ENCODE measurements at places on chromosomes 3 and 15.
A peak's percentile ranks its signal among the peaks of the same experiment; 100 is the strongest.

GRCh38 chr3:39127908-39128304 is 20.4 kb downstream of the TTC21A start:
- DNase-seq, result no peak

- DNase-seq, result no peak
Observed at GRCh38 chr3:3618623-3619022, 180.6 kb upstream of the LRRN1 start.

DNA sequence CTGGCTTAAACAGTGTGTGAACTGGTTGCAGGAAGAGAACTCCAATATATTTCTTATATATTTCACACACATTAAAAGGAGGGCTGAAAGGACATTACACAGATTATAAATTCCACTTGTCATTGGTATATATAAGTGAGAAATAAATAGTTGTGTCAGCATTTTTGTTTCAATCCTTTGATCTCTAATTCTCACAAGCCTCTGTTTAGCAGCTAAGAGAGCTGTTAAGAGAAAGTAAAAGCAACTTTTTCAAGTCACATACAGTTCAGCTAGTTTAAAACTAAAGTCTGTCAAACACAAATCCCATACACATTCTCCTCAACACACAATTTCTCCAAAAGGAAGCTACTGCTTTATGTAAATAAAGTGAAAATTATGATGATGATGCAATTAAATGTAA is 70.5 kb upstream of the CCDC39 start:
- DNase-seq, result no peak

DNA sequence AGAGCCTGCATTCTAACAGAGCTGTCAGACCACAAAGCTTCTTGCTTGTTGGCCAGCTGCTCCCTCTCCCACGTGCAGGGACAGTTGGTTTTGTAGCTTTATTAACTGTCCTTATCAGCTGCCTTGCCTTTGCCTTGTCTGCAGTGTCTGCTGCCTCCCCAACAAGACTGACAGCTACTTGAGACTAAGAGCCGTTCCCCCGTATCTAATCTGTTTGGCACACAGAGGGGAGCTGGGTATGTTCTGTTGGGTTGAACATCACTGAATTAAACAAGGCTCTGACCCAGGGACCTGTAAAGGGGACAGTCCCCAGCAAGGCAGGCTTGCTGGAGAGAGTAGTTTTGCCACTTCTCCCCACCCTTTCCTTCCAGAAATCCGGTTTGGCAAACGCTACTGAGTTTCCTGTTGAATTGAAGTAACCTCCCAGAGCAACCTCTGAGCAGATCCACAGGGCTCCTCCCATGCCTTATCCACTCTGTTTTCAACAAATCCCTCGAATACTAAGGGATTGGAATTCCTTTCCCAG is 116.1 kb downstream of the ANP32A start:
- DNase-seq, result no peak

- no peak for DNase-seq
Observed at GRCh38 chr3:98573181-98573728, 20.2 kb downstream of the CPOX start.

GRCh38 chr3:28308196-28308595 is 40.3 kb upstream of the ZCWPW2 start:
- no peak for DNase-seq

DNA sequence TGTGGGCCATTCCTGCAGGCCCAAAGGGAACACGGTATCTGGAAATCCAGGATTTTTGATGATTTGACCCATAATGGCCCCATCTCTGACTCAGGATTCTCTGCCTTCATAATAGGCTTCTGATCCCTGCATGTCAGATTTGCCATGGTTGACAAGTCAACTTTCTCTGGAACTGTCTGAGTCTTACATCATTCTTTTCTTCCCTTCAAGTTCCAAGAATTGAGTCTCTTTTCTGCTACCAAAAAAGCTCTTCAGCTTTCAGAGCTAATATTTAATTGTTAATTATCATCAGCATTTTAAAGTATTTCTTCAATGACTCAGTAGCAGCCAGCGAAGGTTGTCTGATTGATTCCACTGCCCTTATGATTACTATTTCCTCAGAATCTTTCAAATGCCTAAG is 244.4 kb upstream of the COL8A1 start:
- no peak for DNase-seq

DNA sequence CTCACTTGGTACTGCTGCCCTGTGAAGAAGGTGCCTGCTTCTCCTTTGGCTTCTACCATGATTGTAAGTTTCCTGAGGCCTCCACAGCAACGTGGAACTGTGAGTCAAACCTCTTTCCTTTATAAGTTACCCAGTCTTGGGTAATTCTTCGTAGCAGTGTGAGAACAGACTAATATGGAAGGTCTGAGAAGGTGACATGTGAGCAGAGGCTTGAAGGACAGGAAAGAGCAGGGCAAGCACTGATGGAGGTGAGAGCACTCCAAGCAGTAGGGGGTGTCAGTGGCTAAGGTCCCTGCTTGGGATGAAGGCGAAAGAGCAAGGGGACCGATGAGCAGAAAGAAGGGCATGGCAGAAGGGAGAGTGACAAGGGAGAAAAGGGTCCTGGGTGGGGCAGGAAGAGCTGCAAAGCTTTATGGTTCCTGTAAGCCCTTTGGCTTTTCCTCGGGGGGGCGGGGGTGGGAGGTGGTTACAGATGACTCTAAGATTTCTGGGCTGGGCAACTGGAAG is 3.5 kb downstream of the EIF4E3 start:
- DNase-seq, result no peak

GRCh38 chr3:74906181-74906580 is 291.7 kb upstream of the CNTN3 start:
- DNase-seq, result no peak

- DNase-seq, result no peak
Observed at GRCh38 chr15:90686435-90687218, 30.5 kb upstream of the BLM start.

- no peak for DNase-seq
Observed at GRCh38 chr3:124455891-124456290, 274.4 kb upstream of the UMPS start.

- no peak for DNase-seq
Observed at GRCh38 chr15:48683991-48684765, 38.7 kb upstream of the FBN1 start.

DNA sequence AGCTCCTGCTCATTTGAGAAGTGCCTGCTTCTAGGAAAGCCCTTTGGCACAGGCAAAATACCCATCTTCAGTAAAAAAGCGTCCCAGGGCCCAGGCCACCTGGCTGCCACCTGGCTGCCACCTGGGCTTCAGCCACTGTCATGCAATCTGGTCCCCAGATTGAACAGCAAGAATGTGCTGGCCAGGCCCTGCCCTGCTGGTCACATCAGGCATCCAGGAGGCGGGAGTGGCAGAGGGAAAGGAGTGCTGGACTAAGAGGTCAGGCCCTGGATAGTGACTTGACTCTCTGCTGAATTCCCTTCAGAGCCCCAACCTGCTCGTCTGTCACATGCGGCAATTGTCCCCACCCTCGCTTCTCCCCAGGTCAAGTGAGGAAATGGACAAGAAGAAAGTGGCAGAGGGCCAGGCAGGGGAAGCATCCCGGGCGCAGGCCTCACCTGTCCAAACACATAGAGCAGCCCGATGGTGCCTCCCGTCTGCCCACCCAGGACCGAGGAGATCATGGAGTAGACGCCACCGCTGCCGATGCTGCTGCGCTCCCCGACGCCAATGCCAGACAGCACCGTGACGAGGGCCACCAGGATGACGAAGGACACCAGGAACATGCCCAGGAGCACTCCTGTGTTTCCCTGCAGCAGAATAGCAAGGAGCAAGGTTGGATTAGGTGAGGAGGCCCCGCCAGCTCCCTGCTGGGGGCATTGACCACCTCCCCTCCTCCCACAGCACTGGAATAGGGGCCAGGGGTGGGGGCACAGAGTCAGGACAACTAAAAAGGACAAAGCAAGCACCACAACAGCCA is 25.5 kb downstream of the SLC12A8 start:
- DNase-seq, result no peak

DNA sequence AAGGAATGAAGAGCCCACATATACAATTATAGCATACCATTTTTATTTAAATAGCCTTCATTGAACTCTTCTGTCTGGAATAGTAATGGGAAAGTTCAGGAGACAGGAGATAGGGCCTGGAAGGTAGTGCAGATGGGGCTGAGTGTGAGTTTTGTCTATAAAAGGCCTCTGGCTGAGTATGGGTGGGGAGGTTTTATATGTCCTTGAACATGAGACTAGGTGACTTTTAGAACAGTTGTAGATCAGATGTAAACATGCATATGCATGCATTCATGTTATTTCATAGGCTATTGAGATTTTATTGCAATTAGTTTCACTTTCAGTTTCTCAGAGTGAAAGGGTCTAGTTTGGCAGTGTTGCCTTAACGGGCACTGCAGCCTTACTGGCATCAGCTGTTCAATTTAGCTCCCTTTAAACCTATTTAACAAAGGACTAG is 27.1 kb downstream of the CGGBP1 start:
- peak; percentile 26 for DNase-seq

- no peak for DNase-seq
Observed at GRCh38 chr3:114669614-114670013, 375.8 kb downstream of the TIGIT start.

- DNase-seq, result no peak
Observed at GRCh38 chr3:25597535-25598101, 67.1 kb downstream of the TOP2B start.

GRCh38 chr3:165133188-165133899 is 55.0 kb upstream of the SI start:
- DNase-seq, result no peak

DNA sequence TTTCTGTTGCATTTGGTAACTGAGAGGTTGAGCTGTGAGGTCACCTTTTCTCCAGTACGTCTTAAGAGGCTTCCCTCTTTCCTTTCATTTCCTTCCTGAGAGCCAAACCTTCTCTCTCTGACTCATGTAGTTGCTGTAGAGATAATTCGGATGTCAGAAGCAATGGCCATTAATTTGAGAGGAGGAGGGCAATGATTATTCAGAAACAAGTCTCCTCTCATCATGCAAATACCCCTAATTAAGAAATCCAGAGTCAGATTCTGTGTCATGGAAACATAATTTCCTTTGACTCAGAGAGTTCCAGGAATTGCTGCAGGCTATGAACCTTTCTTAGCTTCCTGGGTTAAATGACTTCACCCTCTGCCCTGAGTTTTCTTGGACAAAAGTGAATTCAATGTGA is 59.0 kb upstream of the GSK3B start:
- no peak for DNase-seq

- DNase-seq, result no peak
Observed at GRCh38 chr15:25830844-25831451, 32.2 kb downstream of the ATP10A start.

DNA sequence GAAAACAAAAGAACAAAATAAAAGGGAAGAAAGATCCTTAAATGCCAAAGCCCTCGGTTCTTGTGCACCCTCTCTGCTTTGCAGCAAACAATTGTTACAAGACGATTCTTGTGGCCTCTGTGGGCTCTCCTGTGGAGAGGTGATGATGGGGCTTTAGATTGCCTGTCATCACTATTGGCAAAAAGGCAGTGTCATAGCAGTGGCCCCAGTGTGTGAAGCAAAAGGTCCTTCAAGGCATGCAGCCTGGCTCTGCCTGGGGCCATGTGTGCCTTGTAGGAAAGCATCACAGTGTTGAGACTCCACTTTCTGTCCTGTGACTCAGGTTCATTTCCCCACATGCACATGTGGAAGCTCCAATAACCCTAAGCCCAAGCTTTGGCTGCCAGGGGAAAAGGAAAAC is 43.7 kb downstream of the POC1A start:
- DNase-seq, result no peak

GRCh38 chr15:70783041-70783440 is 19.7 kb upstream of the UACA start:
- no peak for DNase-seq

DNA sequence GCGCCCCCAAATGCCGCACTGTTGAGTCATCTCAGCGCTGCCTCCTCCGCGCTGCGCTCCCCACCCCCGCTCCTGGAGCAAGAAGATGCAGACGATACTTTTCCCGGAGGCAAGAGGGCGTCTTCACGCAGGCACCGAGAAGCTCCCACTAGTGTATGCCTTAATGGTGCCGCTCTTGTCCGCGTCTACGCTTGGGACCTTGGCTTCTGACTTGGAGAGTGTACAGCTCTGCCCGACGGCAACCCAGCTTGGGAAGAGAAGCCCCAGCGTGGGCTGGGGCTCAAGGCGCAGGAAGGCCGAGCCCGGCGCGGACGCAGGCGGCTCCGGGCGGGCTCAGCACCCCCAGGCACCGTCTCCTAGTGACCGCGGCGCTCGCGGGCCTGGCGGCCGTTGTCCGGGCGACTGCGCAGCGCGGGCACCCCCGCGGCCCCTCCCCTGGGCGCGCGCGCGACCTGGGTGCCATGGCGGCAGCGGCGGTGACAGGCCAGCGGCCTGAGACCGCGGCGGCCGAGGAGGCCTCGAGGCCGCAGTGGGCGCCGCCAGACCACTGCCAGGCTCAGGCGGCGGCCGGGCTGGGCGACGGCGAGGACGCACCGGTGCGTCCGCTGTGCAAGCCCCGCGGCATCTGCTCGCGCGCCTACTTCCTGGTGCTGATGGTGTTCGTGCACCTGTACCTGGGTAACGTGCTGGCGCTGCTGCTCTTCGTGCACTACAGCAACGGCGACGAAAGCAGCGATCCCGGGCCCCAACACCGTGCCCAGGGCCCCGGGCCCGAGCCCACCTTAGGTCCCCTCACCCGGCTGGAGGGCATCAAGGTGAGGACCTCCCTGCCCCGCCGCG is at the start of gene P4HTM:
TSS of gene P4HTM (plus strand) at position 446 of the 840 bp plus-strand sequence. CDS start at position 462, 16 bp downstream.
- DNase-seq, result no peak

DNA sequence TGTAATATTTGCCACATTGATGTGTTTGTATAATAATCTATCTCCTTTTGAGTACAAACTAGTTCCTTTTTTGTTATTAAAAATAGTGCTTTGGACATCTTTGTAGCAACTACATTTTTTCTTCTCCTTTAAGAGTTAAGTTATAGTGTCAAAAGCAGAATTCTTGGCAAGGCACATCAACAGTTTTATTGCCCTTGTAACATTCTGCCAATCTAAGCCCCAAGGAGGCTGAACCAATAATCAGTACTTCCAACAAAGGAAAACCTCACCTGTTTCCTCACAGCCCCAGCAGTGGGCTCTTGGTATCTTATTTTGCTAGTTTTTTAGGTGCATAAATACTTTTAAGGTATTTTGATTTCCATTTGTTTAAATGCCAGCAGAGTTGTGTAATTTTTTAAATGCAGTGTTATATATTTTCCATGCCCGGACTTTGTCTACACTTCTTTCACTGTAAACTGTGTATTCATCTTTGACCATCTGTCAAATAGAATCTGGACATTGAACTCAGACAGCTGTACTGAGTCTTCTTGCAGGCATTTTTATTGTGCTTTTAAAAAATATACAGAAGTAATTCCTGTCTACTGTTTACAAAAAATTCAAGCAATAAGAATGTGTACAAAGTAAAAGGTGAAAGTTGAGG is 101.0 kb downstream of the MYLK start:
- DNase-seq, result no peak

- no peak for DNase-seq
Observed at GRCh38 chr3:190036631-190037030, 84.1 kb downstream of the P3H2 start.

- DNase-seq, result no peak
Observed at GRCh38 chr15:67248011-67248505, 6.4 kb downstream of the AAGAB start.

DNA sequence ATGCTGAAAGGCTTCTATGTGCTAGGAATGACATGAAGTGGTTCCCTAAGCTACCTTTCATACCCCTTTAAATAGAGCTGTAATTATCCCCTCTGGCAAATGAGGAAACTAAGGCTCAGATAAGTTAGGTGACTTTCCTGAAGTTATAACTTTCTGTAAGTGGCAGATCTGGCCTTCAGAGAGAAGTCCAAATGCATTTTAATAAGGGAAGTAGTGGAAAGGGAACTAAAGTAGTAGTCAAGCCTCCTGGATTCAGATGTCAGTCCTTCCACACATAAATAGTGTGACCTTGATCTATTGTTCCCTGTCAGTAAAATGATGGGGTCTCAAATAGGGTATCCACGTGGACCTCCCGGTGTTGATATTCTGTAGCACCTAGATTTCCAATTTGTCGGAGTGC is 277.7 kb downstream of the EDEM1 start:
- no peak for DNase-seq
